ENCODE measurements at places on chromosomes 4 and X.
A peak's percentile ranks its signal among the peaks of the same experiment; 100 is the strongest.

DNA sequence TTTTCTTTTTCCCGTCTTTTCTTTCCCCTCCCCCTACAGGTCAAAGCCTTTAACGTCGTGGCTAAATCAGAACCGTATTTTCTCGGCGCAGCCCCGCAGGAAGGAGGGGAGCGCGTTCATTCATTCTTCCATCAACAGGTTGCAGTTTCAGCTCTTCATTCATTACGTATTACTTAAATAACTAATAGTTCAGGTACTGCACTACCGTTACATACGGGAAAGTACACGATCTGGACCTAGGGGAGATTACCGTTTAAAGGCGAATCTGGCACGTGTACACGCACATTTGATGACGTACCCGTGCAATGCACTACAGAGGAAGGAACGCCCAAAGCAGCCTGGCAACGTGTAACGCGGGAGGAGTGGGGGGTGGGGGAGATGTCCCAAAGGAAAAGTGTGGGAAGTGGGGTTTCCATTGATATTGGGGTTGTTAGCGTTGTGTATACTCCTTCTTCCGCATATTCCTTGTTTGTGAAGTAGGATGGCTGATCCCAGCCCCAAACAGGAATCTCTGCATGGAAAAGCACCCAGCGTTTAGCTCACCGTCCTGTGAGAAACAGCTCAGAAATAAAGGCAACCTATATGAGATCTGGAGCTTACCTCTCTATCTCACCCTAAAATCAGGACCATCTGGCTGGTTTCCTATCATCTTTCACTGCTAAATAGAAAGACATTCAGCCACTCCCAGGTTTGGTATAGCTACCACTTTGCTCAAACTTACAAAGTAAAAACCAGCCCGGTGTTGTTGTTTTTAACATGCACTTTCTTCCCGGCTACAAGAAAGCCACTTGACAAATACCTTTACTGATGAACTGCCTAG lies 585 bp upstream of the SEC24D start:
- peak; percentile 82 for DNase-seq

- DNase-seq = no peak
Measured at GRCh38 chr4:13159041-13159620, 325.0 kb downstream of the RAB28 start.

DNA sequence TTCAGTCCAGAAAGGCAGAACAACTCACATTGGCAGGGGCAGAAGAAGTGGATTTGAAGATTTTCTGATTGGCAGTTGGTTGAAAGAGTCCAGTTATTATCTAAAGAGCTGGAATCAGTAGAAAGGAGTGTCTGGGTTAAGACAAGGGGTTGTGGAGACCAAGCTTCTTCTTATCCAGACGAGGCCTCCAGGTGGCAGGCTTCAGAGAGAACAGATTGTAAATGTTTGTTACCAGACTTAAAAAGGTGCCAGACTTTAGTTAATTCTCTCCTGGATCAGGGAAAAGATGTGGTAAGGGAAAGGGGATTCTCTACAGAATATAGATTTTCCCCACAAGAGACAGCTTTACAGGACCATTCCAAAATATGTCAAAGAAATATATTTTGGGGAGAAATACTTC lies 36.7 kb upstream of the TLR3 start:
- DNase-seq = no peak

DNA sequence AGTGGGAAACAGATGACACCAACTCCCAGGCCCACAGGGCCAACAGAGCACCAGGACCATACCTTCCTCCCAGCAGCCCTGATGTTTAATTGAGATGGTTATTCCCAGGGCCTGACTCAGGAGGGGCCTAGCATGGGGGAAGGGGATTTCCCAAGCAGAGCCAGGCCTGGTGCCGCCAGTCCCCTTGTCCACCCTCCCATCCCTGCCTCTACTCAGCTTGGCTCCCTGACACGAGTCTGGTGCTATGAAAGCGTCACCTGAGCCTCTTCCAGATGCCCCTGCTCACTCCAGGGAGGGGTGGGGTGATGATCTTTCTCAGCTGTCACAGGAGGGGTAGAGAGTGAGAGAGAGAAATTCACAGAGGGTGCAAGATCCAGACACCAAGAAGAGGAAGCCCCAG lies 72.7 kb downstream of the EFNB1 start:
- DNase-seq = peak; percentile 50

DNA sequence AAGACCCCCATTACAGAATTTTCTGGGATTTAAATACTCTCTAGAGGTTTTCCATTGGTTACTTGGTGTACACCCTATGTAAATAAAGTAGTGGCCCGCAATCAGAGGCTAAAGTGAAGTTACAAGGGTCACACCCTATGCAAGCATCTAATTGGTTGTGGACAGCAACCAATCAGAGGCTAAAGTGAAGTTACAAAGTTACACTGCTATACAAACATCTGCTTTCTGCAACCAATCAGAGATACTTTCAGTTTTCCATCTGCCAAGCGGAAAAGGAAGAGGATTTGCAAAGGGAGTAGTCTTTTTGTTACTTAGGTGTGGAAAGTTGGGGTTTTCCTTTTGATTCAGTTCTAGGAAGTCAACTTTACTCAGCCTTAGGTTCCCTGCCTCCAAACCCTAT lies 2.0 kb upstream of the ATRX start:
- DNase-seq = peak; percentile 6

- no peak for DNase-seq
Measured at GRCh38 chr4:11585506-11585905, 156.8 kb upstream of the HS3ST1 start.

- no peak for DNase-seq
Measured at GRCh38 chr4:47531954-47532321, 46.9 kb downstream of the ATP10D start.

DNA sequence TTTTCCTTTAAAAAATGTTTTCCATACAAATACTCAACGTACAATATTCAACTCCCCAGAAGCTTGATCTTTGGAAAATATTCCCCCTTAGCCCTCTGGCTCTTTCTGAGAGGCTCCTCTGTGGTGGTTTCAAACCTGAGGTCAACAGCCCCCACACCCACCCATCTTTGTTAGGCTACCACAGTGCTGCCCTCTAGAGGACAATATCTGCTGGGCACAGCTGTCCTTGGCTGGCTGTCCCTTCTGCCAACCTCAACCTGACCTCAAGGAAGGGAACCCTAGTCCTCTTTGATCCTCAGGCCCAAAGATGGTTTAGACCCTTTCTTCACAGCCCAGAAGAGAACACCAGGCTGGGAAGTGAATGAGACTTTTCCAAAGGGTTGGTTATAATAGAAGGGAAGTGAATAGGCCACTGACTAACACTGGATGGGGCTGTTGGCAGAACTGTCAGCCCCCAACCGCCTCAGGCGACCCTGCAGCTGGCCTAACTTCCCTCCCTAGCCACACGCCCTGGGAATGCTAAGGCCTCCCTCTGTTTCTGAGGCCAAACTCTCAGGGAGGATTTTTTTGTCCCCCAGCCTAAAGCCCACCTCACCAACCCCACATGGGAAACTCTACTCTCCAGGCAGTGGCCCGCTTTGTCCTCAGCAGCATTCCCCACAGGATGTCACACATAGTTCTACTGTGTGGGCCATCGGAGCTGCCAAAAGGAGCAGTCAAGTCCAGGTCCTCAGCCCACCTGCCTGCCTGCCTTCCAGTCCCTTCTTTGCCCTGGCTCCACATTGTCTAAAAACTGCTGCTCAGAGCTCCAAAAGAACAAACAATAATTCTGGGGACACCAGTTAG lies 34.3 kb downstream of the NYX start:
- DNase-seq = no peak

DNA sequence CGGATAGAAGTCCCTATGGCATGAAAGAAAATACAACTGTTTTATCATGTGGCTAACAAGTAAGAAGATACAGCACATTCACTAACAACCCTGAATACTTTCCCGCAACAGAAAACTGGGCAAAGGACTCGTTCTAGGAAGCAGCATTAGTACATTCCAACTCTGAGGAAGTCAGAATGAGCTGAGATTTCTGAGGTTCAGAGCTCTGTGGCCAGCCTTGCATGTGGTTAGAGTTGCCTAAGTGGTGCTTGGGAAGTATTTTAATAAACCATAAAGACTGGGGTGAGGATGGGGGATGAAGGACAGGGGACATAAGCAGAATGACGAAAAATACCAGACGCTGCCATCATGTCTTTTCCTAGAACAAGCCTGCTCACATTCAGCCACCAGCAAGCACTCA lies 82.2 kb downstream of the EFHC2 start:
- DNase-seq = no peak

- peak; percentile 34 for DNase-seq
Measured at GRCh38 chrX:39910651-39911050, 187.1 kb downstream of the BCOR start.

DNA sequence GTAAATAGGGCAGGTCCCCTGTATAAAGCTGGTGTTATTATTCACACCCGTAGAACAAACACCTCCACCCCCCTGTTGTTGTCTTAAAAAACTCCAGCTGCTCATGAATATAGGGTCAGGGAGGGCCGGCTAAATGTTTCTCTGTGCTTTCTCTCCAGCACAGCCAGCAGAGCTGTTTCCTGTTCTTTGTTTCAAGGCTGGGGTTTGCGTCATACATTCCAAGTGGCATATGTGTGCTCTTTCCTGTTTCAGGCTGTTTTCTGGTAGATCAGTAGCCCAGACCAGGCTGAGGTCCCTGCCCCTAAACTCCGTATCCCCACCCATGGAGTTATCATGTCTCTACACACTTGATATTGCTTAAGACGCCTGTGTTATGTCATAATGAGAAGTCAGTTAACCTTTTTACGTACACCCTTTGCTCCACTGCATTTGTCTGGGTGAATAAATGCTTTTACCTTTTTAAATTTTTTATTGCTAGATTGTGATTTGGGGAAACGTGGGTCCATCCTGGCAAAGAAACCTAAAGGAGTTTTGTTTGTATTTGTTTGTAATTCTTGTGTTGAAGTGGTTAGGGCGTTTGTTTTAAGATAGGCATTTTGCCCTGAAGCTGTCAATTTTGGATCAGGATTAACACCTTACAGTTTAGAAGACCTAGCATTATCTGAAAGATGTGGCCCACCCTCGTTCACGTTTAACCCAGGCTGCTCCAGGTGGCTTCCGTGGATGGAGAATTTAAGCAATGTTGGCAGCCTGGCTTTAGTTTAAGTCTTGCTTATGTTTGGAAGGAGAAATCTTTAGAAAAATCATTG lies 3.3 kb downstream of the KLF3 start:
- peak; percentile 95 for DNase-seq

DNA sequence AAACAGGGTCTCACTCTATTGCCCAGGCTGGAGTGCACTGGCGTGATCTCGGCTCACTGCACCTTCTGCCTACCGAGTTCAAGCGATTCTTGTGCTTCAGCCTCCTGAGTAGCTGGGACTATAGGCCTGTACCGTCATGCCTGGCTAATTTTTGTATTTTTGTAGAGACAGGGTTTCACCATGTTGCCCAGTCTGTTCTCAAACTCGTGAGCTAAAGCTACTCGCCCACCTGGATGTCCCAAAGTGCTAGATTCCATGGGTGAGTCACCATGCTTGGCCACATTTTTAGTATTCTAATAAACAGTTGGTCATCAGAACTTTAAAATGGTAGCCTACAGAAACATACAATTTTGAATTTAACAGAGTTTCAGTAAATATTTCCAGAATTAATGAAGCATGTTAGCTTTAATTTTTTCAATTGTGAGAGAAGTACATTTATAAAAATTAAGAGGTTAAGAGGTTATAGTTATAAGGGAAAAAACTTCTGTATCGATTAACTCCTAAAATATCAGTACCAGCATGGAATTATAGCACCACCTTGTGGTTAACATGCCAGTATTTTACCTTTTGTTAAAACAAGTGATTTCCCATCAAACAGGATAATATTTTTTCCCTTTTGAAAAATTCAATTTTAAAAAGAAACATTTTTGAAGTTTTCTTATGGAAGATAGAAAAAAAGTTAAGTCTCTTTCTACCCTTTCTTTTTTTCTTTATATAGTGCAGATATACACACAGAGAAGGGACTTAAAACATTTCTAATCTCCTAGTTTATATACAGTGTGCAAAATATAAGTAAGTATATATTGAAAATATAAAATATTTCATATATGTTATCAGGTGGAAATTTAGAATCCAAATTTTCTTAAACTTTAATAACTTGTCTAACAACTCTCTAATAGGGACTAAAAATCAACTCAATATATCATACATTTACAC lies 35.4 kb downstream of the CEP44 start:
- peak; percentile 53 for DNase-seq

DNA sequence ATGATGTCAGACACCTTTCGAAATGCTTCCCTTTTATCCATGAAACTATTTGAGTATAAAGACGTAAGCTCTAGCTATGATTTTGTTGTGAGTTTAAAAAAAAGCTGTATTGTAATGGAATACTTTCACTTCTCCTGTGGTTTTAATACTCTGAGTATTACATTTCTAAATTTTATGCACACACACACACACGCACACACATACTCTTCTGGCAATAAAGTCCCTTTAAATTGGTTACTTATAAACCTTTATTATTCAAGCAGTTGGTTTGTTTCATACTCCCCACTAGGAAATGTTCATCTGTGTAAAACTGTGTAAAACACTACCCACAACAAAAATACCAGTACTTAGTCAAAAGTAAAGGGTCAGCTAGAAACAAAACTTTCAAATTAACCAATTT lies 18.2 kb downstream of the VAMP7 start:
- DNase-seq = no peak

GRCh38 chr4:10273030-10273429 lies 156.4 kb upstream of the WDR1 start:
- DNase-seq = no peak

- DNase-seq = no peak
Measured at GRCh38 chrX:152735860-152736511, 2.4 kb downstream of the MAGEA12 start.

- DNase-seq = peak; percentile 55
Measured at GRCh38 chr4:6372649-6373525, 99.5 kb downstream of the PPP2R2C start.

DNA sequence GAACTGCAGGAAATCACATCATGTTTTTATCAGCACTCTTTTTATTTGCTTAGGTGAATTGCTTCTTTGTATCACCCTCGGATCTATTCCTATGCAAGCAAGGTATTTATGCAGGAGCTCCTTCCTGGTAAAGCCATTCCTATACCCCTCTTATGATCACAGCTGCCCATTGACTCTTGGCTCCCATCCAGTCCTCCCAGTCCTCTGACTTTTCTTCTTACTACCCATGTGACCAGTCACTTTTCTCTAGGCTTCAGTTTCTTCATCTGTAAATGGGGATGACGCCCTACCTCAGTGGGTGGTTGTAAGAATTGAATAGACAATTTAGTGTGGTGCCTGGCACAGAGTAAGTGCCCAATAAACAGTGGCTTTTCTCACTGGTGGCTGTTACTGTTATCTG lies 144.9 kb downstream of the FHIP1A start:
- DNase-seq = peak; percentile 40

- DNase-seq = no peak
Measured at GRCh38 chr4:183636923-183637322, 22.1 kb downstream of the RWDD4 start.

DNA sequence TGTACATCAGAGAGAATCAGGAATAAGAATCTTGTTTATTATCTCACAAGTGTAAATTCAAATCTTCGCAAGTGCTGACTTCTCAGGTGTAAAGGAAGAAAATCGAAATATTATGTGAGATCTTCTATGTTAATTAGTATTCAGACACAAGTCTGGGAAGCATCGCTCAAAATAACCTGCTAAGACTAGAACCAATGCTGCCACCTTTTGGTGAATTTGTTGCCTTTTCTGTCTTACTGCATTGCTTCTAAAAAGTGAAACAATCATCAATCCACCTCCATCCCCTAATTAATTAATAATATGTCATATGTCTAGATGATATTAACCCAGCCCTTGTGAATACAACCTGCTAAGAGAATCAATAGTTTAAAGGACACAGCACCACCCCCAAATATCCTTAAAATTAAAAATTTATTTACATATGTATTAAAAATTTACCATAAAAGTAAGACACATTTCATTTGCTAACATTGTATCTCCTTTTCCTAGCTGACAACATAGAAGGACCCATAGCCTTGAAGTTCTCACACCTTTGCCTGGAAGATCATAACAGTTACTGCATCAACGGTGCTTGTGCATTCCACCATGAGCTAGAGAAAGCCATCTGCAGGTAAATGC lies 3.5 kb downstream of the EPGN start:
- DNase-seq = peak; percentile 69

All from tongue (tissue), 3 donors.